ENCODE measurements at places on chromosomes 7 and 10.
A peak's percentile ranks its signal among the peaks of the same experiment; 100 is the strongest.

DNA sequence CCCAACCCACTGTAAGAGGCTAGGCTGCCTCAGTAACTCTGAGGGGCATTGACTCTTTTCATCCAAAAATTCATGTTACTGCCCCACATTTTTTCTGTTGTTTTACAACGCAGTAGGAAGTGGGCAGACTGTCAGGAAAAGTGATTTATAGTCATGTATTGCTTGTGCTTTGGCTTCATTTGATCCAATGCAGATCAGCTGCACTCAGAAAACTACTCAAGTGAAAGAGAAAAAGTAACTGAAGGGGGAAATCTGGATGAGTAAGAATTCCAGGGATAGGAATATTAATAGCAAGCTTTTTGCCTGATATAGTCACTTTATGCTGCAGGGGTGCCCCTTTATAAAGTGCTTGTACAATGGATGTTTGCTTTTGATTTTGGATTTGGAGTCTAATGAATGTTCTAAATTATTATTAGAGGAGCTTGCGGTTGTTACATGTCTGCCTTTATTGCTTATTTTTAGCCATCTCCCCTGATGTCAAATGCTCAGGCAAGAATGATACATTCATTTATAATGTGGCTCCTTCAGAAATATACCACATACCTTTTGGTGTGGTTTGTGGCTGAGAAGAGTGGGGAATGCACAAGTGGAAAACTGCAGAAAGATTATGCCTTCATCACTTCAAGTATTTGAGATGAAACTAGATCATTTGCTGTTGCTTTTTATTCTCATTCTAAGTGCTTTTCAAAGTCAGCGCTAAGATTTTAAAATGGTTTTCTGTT lies 86.1 kb downstream of the EGFR start:
- no peak for DNase-seq

GRCh38 chr7:52782348-52782747 lies 253.1 kb upstream of the POM121L12 start:
- no peak for DNase-seq

GRCh38 chr7:142913051-142913450 lies 20.5 kb downstream of the TRPV5 start:
- no peak for DNase-seq

DNA sequence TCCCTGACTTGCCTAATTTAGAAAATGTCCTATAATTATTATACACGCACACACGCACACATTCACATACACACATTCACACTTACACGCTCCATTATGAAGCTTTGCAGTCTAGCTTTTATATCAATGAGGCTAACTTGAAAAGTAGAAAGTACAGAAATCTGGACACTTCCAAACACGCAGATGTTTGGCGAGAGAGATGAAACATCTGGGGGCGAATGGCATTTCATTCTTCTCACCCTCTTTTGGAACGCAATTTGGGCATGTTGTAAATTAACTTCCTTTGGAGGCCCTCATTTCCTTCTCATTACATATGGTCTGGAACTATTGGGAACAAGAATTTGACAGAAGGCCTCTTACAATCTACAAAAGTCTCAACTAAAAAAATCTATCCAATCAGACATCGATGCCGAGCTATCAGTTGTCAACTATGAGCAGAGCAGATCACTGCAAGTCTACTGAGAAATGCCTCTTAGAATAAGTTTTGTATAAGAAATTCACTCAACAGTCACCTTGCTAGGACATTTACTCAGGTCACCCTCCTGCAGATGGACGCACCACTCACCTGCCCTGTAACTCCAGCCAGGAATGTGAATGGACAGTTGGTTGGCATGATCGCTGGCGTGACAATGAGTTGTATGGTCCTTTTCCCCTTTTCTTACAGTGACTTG lies 115.2 kb upstream of the ADAM12 start:
- no peak for DNase-seq

GRCh38 chr10:89867964-89868363 lies 166.6 kb downstream of the KIF20B start:
- DNase-seq = no peak

GRCh38 chr7:89914711-89915110 lies 239.6 kb upstream of the STEAP1 start:
- no peak for DNase-seq

- DNase-seq = no peak
Measured at GRCh38 chr10:103564116-103564501, 70.6 kb downstream of the NEURL1 start.

- no peak for DNase-seq
Measured at GRCh38 chr10:17958049-17958448, 6.3 kb downstream of the SLC39A12 start.

DNA sequence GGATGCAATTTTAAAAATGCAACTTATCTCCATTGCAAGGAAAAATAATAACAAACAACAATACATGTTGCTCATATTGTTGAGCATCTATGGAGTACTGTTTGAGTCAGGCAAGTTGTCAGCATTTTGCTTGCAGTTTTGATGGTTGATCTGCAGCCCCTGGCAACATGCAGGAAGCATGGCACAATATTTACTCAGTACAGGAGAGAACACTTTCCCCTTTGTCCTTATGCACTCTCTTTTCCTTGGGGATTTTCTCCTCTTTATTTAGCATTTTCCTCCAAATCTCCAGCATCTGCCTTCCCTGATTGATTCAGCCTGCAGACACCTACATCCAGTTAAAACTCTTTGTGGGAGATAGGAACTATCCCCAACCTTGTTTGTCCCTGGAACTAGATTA lies 620.5 kb upstream of the LRRN3 start:
- no peak for DNase-seq

DNA sequence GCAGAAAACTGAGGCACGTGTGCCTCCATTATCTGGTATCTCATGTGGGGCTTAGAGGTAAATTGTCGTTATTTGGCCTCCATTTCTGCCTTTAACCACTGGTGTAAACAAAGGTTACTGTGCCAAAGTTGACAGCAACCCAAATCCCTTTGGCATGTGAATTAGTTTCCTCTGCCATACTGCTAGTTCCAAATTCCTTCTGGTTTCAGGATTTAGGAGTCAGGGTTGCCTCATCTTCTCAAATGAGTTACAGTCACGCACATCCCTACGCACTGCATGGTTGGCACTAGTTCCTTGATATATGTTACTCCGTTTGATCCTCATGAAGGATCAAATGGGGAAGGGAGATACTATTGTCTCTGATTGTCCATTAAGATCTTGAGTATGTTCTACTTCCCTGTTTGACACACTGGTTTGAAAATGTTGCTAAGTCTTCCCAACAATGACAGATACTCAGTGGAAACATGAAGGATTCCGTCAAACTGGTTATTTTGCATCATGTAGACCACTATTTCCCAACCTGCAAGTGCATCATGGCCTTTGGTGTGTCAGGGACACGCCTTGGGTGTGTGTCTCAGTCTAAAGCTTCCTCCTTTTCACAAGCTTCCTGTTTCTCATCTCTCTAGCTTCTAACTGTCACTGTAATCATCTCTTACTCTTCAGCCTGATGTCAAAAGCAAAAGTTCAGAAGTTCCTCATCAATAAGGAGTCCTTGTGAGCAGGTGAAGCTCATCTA lies at the start of gene LIPN:
TSS of gene LIPN (plus strand) at position 655 of the 736 bp plus-strand sequence. CDS start 1,386 bp downstream, outside the sequence.
- peak; percentile 83 for DNase-seq

DNA sequence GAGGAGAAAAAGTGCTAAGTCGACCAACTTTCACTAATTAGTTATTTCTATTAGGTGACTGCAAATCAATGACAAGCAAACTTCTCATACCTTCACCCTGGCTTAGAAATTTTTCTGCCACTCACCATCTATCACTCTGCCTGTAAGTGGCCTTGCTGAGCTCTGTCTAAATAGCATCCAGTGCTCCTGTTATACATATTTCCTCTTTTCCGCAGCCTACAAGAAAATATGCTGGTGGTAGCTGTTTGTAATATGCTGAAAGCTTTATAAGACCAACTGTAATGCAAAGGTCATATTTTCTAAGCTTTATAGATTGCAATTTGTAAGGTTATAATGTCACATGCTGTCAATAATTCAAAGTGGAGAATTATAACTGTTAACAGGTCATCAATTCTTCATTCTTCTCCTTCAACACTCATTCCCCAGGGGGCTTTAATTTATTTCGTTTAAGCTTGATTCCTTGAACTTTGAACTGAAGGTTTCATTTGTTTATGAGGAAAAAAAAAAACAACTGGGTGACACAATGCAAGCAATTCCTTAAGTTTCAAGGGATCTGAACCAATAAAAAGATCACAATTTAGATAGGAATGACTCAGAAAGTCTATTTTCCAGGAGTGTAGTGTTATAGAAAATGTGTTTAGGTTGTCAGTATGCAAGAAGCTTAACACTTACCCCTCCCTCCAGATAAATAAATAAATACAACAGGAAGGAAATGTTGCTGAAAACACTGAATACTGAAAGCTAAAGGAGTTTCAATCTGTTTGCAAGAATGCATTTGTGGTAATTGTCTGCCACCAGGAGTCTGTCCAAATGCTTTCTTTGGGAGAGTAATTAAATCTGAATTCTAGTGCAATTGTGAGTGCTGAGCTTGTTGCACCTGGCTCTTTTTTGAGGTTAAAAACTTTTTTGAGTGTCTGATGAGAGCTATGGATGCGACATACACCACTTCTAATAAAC lies 183.7 kb downstream of the SORCS1 start:
- no peak for DNase-seq

DNA sequence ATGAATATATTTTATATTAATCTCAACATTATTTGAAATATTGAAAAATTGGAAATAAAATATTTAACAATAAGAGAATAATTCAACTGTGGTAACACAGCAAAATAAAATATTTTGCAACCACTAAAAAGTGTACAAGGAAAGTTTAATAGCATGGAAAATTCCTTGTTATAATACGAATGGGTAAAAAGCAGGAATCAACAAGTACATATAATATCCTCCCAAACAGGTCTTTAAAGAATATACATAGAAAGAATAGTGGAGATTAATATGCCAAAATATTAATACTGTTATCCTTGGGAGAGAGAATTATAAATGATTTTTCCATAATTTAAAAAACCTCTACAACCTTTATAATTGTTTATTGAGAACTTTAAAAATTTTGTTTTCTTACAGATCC lies 1.0 kb downstream of the DNAJC12 start:
- DNase-seq = no peak

- DNase-seq = no peak
Measured at GRCh38 chr7:152341039-152341913, 94.5 kb downstream of the KMT2C start.

DNA sequence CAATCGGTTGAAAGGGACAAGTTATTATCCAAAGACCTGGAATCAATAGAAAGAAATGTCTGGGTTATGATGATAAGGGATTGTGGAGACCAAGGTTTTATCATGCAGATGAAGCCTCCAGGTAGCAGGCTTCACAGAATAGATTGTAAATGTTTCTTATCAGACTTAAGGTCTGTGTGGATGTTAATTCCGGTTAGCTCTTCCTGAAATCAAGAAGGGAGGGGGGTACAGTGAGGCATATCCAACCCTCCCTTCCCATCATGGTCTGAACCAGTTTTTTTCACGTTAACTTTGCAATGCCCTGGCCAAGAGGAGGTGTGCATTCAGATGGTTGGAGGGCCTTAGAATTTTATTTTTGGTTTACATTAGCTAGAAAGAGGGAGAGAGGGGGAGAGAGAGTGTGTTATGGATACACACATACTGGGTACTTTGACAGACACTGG lies 9.8 kb upstream of the LRRC61 start:
- no peak for DNase-seq

GRCh38 chr10:51867956-51868355 lies 168.6 kb upstream of the CSTF2T start:
- DNase-seq = peak; percentile 66

DNA sequence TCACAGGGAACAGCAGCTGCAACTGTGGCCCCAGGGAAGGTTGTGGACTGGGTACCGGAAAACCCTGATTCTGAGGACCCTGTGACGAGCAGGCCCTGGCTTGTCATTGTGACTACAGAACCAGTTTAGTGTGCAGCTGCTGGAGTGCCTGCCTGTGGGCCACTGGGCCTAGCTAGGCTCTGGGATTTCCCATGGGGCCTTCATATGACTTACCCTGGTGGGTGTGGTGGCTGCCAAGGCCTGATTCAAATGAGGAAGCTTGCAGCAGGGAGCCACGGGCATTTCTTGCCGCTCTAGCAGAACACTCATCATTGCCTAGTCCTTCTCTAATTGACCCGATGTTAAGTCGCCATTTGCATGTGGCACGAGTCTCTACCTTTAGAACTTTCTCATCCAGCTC lies 14.7 kb upstream of the CAMK2G start:
- DNase-seq = peak; percentile 100

DNA sequence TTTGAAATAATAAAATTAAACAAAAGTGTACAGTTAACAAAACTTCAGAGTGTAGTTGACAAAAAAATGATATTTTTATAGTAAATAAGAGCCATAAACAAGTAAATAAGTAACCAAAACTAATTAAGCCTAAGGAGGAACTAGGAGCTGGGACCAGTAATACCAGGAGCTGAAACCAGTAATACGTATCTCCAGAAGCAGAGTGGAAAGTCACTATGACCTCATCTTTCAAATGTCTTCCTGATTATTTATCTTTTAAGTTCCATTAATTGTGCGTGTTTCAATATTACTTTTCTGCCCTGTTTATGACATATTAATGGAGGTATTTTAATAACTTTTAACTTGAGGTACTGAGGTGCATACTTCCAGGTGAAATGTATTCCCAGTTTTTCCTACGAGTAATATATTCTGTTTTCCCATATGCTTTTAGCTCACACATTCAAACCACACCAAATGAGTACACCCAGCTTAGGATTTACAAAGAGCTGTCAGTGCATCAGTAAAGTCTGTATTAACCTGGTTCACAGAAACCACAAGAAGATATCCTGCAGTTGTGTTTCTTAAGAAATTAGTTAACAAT lies 283.7 kb upstream of the HGF start:
- no peak for DNase-seq

- DNase-seq = no peak
Measured at GRCh38 chr10:38007551-38007950, 2.9 kb upstream of the ZNF33A start.

GRCh38 chr10:103605359-103606096 lies 112.0 kb downstream of the NEURL1 start:
- DNase-seq = no peak

GRCh38 chr10:119138346-119139306 lies 26.9 kb downstream of the SFXN4 start:
- no peak for DNase-seq

DNA sequence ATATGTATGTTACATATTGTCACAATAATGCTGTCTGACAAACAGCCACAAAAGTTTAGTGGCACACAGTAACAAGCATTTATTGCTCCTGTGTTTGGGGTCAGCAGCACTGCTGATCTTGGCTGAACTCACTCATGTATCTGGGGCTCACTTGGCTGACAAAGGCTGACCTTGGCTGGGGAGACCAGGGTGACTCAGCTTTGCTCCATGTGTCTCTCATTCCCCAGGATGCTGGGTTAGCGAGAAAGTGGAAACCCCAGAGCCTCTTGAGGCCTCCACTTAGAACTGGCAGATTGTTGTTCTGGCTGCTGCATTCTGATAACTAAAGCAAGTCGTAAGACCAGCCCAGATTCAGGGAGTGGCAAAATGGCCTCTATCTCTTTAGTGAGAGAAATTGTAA lies 217.3 kb upstream of the HABP2 start:
- DNase-seq = no peak

GRCh38 chr10:125691160-125691981 lies 8.4 kb upstream of the TEX36 start:
- no peak for DNase-seq

- no peak for DNase-seq
Measured at GRCh38 chr7:153447011-153447410, 605.2 kb upstream of the DPP6 start.

- no peak for DNase-seq
Measured at GRCh38 chr7:74485611-74486010, 31.9 kb downstream of the GTF2IRD1 start.
